Stimulated activated CD8-positive, alpha-beta memory T cell treated with anti-CD3 and anti-CD28 coated beads, Interleukin-2, amount 100 ng/mL, for 1 hour (primary cell): ENCODE measurements at places on chromosomes 6 and 20.

DNA sequence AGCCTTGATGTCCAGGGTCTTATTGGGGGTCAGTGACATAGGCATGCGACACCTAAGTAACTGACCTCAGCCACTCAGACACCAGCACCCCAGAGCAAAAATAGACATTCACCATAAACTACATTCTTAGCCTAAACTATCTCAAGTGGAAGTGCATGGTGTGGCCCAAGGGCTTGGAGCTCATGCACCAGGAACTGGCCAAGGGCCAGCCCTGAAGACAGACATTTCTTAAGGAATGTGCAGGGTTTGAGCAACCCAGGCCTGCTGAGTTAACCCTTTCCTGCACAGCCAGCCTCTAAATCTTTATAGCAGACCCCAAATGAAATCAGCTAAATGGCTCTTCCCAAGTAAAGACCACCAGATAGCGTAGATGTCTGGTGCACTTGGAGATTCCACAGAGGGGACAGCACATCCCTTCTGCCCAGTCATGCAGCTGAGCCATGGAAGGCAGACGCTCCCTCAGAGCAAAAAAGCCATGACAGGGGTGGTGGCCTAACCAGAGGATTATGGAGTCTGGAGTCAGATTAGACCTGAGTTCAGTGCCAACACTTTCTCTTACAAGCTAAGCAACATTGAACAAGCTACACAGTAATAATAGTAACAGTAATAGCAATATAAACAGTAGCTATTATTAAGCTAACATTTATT lies 222.6 kb downstream of the ZMYND8 start:
- no peak for DNase-seq

- no peak for DNase-seq
These were observed 27.3 kb downstream of the PSMB1 start for GRCh38 chr6:170525795-170526194.

DNA sequence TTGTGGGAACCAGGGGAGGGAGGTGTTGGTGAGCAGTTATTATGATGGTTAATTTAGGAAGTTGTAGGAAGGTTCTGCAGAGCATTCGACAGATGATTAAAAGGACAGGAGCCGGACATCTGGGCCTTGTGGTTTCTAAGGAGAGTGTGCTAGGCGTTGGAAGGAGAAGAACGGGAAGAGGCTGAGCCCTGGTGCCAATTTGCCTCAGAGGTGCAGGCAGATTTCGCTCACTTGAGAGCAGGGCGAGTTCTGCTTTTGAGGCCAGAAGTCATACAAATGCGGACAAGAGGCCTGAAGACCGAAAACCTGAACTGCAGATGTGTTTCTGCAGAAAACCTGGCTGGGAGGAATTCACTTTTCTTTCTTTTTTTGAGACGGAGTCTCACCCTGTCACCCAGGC lies 30.5 kb upstream of the RPS6KA2 start:
- no peak for DNase-seq

DNA sequence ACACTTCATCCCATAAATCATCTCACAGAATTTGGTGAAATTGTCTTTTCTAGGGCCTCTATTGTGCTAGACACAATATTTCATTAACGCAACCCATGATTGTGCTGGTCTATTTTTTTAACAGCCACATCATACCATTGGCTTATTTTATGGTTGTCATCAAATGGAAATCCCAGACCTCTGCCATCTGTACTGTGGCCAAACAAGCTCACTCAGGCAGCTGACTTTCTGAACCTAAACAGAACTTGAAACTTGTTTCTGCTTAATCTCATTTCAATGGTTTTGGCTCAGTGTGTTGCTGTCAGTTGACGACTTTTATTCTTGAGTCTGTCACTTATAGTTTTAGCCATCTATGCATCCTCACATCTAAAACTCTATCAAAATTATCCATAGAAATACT lies 111.8 kb downstream of the HAO1 start:
- DNase-seq: no peak

GRCh38 chr6:159800141-159800865 lies at the start of gene PNLDC1:
TSS of gene PNLDC1 (plus strand) at chr6:159800276. CDS start at chr6:159800308, 32 bp downstream.
- DNase-seq: no peak

DNA sequence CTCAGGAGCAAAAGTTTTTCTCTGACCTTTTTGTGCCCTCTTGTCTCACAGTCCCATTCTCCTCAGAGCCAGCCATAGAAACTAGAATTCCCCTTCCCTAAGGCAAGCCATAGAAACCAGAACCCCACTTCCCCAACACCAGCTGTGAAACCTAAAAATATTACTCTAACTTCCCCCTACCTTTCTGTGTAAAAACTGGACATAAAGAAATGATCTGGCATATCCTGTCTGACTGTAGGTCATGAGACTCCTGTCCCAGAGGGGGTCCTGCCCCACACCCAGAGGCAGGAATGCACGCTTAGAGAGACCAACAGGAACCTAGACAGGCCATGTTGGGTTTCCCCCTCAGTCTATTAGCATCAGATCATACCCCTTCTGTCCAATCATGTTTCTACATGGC lies 140.6 kb upstream of the SLC22A16 start:
- no peak for DNase-seq

- no peak for DNase-seq
These were observed 100.8 kb upstream of the CNKSR3 start for GRCh38 chr6:154611241-154611640.

- DNase-seq: no peak
These were observed 29.3 kb downstream of the BCAS4 start for GRCh38 chr20:50824137-50824536.

GRCh38 chr6:86487660-86488221 lies 449.6 kb upstream of the HTR1E start:
- no peak for DNase-seq

GRCh38 chr6:95352064-95352795 lies 225.1 kb upstream of the MANEA start:
- no peak for DNase-seq

DNA sequence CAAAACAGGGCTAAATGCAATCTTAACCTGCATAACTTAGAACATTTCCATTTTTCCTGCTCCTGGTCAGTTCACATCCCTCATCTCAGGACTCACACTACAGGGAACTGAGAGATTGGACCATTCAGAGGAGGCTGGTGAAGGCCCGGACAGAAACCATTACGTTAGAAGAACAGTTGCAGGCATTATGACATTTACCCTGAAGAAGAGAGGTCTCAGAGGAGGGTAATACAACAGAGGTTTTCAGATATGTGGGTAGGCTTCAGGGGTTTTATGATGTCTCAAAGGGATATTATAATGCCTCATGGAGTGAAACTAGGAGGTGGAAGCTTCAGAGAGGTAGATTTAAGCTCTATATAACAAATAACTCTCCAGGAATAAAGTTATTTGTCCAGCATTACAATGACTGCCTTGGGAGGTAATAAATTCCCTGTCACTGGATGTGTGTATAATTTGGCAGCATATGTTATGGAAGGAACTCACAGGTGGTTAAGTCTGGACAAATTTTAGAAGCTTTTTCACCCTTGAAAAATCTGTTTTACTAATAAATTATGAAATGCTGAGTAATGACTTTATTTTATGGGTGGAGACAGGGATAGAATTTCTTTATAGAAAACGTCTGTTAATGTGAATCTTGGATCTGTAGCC lies 36.7 kb upstream of the RIPOR2 start:
- DNase-seq: no peak

GRCh38 chr6:145886228-145886956 lies 71.8 kb upstream of the FBXO30 start:
- no peak for DNase-seq
